HTR-8/SVneo (cell line): ENCODE measurements at places on chromosomes 6 and 20.

- DNase-seq = no peak
Observed at GRCh38 chr6:128098000-128098581, 197.2 kb upstream of the THEMIS start.

- no peak for DNase-seq
Observed at GRCh38 chr6:125338381-125338780, 36.6 kb upstream of the HDDC2 start.

GRCh38 chr6:30814146-30815040 lies 69.9 kb upstream of the DDR1 start:
- DNase-seq = peak; percentile 81

DNA sequence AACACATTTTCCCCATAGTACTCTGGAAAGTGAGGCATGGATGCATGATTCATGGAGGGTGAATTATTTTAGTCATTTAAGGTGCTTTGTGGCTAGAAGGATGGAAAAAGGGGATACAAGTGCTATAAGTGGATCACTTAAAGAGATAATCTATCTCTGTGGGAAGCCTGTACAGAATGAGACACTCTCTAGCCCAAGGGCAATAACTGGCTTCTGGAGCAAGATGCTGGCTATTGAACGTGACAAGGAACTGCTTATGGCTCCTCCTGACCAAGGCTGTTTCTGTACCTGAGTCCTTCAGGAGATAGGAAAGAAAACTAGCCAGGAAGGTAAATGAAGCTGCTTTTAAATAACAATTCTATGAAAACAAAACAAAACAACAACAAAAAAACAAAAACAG lies 590.7 kb downstream of the EYS start:
- no peak for DNase-seq

DNA sequence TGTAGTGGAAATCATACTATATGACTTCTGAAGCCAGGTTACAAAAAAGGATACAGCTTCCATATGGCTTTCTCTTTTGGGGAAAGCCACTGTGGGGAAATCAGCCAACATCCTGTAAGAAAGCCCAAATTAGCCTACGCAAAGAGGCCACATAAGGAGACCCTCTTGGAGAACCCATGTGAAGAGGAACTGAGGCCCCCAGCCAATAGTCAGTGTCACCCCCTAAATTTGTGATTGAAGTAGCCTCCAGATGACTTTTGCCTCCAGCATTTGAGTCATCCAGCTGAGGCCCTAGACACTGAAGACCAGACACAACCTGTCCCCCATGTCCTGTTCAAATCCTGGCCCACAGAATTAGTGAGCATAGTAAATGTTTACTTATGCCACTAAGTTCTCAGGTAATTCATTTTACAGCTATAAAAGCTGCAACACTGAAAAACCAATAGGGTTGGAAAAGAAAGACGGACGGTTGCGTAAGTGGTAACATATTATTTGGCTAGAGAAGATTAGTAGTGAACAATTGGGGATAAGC lies 60.4 kb downstream of the HMGCLL1 start:
- DNase-seq = no peak

DNA sequence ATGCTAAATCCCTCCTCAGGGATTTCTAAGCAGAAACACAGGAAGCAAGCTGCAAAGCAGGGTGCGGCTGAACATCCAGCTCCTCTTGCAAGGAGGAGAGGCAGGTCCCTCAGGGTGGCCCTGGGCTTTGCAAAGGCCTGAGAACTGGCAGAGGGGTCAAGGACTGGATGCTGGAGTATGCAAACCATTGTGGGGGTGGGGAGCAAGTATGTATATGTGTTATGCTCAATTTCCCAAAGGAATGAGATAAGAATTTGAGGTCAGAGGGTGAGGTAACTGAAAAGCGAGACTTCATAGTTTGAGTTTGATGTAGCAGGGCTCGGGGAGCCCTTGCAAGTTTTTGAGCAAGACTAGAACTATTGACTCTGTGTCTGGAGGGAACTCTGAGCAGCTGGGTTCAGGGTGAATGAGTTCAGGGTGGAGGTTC lies 11.2 kb downstream of the SLC22A2 start:
- no peak for DNase-seq

GRCh38 chr20:42435230-42435629 lies 754.5 kb downstream of the PTPRT start:
- no peak for DNase-seq

- DNase-seq = no peak
Observed at GRCh38 chr6:104728448-104728847, 131.3 kb downstream of the HACE1 start.

- no peak for DNase-seq
Observed at GRCh38 chr6:100554228-100554627, 89.5 kb upstream of the SIM1 start.

DNA sequence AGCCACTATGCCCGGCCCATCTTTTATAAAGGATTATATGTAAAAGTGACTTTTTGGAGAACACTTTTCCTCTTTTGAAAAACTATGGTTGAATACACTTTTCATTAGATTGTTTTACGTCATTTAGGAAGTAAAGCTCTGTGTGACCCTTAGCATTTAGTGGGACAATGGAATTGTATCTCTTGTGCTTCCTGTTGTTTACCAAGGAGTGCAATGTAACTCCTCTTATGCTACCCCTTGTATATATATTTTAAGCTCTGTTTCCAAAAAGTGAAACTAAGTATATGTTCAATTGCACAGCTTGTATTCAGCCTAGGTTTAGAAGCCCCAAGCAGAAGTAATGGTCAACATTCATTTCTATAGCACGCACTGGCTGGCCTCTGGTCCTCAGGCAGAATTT lies 183.1 kb upstream of the CITED2 start:
- no peak for DNase-seq

DNA sequence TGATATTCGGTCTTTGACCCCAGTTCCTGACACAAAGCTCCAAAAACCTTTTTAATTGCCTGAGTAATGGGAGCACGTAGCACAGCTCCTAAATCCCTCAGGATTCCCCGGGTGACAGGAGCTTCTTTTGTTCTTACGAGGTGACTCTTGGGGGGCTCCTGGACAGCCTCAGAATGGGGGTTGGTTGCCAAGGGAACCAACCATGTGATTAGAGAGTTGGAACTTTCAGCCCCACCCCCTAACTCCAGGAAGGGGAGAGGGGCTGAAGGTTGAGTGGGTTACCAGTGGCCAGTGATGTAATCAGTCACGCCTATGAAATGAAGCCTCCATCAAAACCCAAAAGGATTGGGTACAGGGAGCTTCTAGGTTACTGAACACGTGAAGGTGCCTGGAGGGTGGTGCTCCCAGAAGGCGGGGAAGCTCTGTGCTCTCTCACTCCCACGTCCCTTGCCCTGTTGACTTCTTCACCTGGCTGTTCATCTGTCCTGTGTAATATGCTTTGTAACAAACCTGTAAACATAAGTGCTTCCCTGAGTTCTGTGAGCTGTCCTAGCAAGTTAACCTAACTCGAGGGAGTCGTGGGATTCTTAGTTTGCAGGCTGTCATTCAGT lies 89.5 kb downstream of the CHMP4B start:
- no peak for DNase-seq

- no peak for DNase-seq
Observed at GRCh38 chr20:39155971-39156370, 193.8 kb downstream of the DHX35 start.

DNA sequence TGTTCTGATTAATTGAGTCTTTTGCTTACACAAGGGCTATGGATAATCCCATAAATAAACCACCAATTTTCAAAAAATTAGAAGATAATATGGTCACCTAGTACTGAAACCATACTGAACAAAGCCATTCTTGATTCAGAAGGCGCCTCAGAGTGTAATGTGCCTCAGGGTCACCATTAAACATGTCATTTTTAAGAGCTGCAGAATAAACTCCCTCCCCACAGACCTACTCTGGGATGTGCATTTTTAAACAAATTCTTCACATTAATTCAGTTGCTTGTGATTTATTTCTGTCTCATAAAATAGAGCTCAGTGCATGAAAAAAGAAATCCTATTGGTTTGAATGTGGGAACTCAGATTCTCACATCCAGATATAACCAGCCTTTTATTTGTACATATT lies 202.1 kb upstream of the HEY2 start:
- no peak for DNase-seq

GRCh38 chr6:147999001-147999540 lies 343.6 kb upstream of the SASH1 start:
- no peak for DNase-seq

GRCh38 chr20:37162646-37163045 lies 16.5 kb upstream of the RPN2 start:
- no peak for DNase-seq

DNA sequence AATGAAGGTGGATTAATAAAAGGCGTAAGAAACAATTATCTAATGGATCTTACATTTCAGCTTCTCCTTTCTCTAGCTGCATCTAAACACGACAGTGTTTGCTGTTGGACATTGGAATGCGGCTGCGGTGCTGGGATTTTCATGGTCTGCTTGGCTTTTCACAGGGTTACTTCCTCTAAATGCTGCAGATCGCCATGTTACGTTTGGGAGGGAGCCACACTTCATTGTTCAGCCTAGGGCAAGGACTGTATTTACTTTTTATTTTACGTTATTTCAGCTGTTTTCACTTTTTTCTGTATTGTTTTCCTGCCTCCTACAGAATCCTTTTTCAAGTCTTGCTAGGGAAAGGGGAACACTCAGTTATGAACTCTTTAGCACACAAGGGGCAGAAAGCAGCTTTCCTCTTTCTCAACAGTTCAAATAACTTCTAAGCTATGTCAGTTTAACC lies 97.9 kb upstream of the MTHFD1L start:
- DNase-seq = no peak

DNA sequence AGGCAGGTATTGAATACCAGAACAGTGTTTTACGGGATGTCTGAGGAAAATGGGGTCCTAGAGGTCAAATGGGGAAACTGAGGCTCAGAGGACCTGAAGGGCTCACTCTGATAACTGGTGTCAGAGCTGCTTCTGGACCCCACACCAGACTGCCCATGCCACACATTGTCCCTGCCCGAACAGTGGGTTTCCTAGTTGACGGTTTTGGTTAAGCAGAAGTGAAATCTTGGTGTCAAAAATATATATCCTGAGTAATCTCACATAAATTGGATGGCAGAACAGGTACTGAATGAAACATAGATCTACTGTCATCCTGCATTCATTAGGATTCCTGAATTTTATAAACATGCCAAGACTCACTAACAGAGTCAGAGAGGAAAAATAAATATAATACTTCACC lies 16.3 kb downstream of the NOX3 start:
- DNase-seq = no peak

DNA sequence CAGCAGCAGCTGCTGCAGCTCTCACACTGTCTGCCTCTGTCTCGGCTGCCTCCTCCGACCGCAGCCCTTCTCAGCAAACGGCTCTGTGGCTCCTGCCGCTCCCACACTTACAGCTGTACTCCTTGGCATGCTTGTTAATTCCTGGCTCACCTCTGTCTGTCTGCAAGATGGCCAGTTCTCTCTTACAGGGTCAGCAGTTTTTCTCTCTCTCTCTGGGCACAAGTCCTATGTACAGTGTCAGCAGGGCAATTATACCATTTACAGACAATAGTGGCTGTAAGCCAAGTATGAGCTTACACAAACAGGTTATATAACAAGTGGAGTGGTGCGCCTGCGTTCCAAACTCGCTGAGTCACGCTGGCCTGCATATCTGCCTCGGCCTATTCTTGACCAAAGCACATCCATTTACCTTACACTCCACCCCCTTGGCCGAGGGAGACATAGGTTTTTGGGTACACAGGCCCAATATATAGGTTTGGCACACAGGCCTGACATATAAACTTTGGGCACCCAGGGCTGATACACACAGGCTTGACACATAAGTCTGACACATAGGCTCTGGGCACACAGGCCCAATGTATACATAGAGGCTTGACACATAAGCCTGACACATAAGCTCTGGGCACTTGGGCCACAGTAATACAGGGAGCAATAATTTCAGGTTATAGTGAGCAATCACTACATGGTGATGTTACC lies 4.4 kb downstream of the ZKSCAN3 start:
- DNase-seq = no peak

GRCh38 chr20:25389858-25390537 lies 637 bp downstream of the ABHD12 start:
- no peak for DNase-seq

DNA sequence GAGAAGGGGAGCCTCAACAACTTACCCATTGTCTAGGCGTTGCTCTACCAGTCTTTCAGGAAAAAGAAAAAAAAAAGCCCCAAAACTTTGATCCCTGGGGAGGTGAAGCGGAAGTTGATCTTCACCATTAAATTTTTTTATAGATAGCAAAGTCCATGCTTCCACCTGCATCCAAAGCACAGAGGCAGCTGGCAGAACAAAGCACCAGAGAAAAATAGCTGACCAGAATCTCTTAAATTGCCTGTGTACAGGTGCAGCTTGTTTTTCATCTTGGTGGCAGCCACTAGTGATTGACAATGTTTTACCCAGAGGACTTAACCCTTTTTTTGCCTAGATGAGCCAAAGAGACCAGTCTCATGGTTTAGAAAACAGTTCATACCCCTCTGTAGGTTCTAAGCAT lies 86.0 kb downstream of the MYB start:
- DNase-seq = no peak

DNA sequence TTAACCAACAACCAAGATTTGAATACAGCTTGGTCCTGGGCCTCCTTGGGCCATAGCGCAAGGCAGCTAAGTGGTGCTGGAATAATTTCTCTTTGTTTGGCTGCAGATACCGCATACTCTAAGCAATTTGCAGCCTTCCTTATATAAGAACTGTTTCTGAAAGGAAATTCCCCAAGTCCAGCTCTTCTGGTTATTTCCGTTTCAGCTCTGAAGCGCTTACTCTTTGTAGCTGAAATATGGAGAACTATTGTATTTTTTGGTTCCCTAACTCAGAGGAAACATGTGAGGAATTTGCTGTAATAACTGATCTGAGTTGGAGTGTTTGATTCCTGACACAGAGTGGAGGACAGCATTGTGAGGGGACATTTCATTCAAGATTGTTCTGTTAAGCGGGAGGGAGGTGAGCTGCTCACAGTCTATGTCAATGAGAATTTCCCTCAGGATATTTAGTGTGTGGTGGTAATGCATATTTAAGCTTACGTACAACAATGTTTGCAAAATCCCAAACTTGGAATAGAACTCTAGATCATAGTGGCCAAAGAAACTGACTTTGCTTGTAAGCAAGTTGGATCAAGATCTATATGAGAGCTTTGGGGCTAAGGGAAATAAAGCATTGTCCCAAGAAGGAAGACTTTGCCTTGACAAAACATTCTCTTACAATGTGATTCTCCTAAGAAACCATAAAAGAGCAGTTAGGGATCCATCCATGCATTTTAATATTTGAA lies 576.6 kb upstream of the FLRT3 start:
- no peak for DNase-seq

DNA sequence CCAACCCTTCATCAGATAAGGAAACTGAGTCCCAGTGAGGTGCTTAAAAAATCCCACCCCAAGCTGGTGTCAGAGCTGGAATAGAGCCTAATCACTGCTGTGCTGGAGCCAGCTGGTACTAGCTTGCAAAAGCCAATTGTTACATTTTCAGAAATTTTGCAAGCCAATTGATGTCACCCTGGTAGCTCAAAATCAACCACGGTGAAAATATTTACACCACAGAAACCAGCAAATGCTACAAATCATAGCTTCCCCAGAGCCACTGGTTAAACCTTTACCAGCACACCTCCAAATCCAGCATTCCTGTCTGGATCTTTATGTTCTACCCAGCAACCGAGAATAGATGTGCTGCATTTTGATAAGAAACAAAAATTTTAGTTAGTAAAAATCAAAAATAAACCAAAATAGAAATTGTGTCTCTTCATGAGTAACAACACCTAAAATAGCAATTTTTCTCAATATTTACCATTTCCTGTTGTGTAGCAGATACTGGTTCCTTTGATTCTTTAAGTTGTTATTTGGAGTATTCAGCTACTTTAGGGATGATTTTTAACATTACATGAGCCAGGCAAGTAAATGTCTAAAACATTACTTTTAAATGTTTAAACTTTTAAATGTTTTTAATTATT lies 7.2 kb upstream of the LCA5 start:
- DNase-seq = no peak

- DNase-seq = no peak
Observed at GRCh38 chr20:4560667-4561066, 161.0 kb upstream of the PRND start.
